ENCODE measurements at places on chromosomes 12 and 14.

- no peaks in the 10 kb centered on the region for H3K27me3 ChIP-seq
- no peak for DNase-seq
- H3K27ac ChIP-seq, result peak overlapping the region; percentile 27
- peaks cover 17% of the 10 kb centered on the region for H3K4me1 ChIP-seq
- H3K4me3 ChIP-seq, result no peak overlapping the region
Measured at GRCh38 chr12:76946446-76946845, 67.6 kb upstream of the CSRP2 start.

GRCh38 chr14:101767618-101768362 is 6.3 kb downstream of the PPP2R5C start:
- H3K4me1 ChIP-seq, result peaks cover 5% of the 10 kb centered on the region
- peaks cover 24% of the 10 kb centered on the region for H3K36me3 ChIP-seq
- no peaks in the 10 kb centered on the region for H3K27me3 ChIP-seq
- no peak for DNase-seq
- H3K4me3 ChIP-seq, result no peak overlapping the region
- no peak overlapping the region for H3K27ac ChIP-seq

- H3K4me1 ChIP-seq, result no peaks in the 10 kb centered on the region
- no peak for DNase-seq
- H3K36me3 ChIP-seq, result no peaks in the 10 kb centered on the region
- H3K27ac ChIP-seq, result no peak overlapping the region
- peaks cover 47% of the 10 kb centered on the region for H3K27me3 ChIP-seq
Measured at GRCh38 chr12:57214398-57214781, 2.2 kb upstream of the NXPH4 start.

DNA sequence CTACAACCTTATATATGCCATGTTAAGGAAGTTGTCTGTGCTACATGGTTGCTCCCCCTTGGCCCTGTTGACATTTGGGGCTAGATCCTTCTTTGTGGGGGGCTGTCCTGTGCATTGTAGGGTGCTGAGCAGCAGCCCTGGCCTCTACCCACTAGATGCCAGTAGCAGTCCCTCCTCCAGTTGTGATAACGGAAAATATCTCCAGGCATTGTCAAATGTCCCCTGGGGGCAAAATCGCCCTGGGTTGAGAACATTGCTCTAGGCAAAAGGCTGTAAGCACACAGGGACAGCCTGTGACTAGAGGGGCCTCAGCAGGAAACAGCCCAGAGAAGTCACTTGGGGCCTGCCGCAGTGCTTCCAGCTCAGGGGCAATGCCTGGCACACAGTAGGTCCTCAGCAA is 1100.3 kb downstream of the BCL11B start:
- H3K4me1 ChIP-seq, result no peaks in the 10 kb centered on the region
- H3K36me3 ChIP-seq, result no peaks in the 10 kb centered on the region
- no peak overlapping the region for H3K27ac ChIP-seq
- no peak overlapping the region for H3K4me3 ChIP-seq
- DNase-seq, result no peak

- H3K27ac ChIP-seq, result no peak overlapping the region
- no peak overlapping the region for H3K4me3 ChIP-seq
- H3K36me3 ChIP-seq, result no peaks in the 10 kb centered on the region
- peaks cover 23% of the 10 kb centered on the region for H3K27me3 ChIP-seq
Measured at GRCh38 chr14:104214431-104215218, 76.2 kb downstream of the KIF26A start.

DNA sequence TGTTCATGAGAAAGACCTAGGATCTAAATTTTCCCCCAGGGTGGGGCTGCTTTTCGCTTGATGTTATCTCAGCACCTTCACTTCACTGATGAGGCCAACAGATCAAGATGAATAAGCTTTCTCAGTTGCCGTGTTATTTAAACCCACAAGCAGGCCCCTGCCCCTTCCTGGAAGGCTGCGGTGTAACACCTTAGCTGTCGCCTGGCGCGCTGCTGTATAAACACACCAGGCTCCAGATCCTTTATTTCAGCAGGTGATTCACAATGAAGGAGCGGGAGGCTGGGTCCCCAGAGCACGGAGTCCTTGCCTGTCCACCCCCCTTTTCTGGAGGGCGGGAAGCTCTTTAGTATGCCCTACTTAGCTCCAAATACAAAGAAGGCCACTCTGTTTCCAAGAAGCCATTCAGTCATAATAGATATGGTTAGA is 515.4 kb downstream of the FUT8 start:
- peaks cover 26% of the 10 kb centered on the region for H3K27me3 ChIP-seq
- DNase-seq, result no peak
- H3K4me3 ChIP-seq, result no peak overlapping the region
- H3K4me1 ChIP-seq, result no peaks in the 10 kb centered on the region

- H3K4me1 ChIP-seq, result no peaks in the 10 kb centered on the region
- H3K4me3 ChIP-seq, result no peak overlapping the region
- H3K36me3 ChIP-seq, result no peaks in the 10 kb centered on the region
- no peak for DNase-seq
- H3K27ac ChIP-seq, result no peak overlapping the region
Measured at GRCh38 chr12:101957252-101957959, 80.0 kb downstream of the DRAM1 start.

- H3K27me3 ChIP-seq, result no peaks in the 10 kb centered on the region
- H3K4me3 ChIP-seq, result no peak overlapping the region
- no peak for DNase-seq
- no peaks in the 10 kb centered on the region for H3K4me1 ChIP-seq
- no peaks in the 10 kb centered on the region for H3K36me3 ChIP-seq
Measured at GRCh38 chr12:115010324-115010995, 326.5 kb upstream of the TBX3 start.

DNA sequence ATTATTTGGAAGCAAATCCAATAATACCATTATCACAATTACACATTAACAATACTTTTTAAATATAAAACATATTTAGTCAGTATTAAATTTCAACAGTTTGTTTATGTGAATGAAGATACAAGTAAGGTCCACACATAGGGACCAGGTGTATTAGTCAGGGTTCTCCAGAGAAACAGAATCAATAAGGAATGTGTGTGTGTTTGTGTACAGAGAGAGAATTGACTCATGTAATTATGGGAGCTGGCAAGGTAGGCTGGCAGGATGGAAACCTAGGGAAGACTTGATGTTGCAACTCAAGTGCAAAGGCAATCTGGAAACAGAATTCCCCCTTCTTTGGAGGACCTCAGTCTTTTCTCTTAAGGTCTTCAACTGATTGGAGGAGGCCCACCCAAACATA is 123.2 kb upstream of the OTX2 start:
- no peaks in the 10 kb centered on the region for H3K36me3 ChIP-seq
- H3K27ac ChIP-seq, result no peak overlapping the region
- peaks cover 4% of the 10 kb centered on the region for H3K27me3 ChIP-seq
- H3K4me3 ChIP-seq, result no peak overlapping the region
- no peak for DNase-seq

DNA sequence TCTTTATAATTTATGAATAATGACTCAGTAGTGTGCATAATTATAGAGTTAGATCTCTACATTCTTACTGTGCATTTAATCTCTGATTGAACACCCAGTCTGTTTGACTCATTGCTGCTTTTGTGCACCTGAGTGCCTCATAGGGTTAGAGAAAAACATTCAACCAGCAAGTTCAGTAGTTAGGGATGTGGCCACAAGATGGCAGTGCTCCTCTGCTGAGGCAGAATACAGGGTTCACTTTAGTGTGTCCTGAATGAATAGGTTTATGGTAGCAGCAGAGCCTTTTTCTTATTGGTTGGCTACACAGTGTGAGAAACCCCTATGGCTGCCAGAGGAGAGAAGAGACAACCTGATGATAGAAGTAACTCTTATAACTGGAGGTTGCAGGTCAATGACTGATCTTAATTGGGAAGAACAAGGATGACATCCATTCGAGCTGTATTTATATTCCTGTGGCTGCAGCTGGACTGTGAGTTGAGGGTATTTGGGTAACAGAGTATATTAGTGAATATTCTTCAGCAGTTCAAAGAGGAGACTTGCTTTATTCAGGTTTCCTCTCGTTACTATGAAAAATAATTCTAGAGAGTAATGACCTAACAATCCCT is 194.9 kb upstream of the OR4E1 start:
- no peak overlapping the region for H3K4me3 ChIP-seq
- peaks cover 10% of the 10 kb centered on the region for H3K27me3 ChIP-seq
- H3K27ac ChIP-seq, result no peak overlapping the region
- no peaks in the 10 kb centered on the region for H3K36me3 ChIP-seq
- peaks cover 18% of the 10 kb centered on the region for H3K4me1 ChIP-seq

GRCh38 chr12:91877022-91877421 is 268.6 kb downstream of the BTG1 start:
- no peak for DNase-seq
- H3K4me3 ChIP-seq, result no peak overlapping the region
- H3K27ac ChIP-seq, result no peak overlapping the region
- no peaks in the 10 kb centered on the region for H3K27me3 ChIP-seq
- no peaks in the 10 kb centered on the region for H3K4me1 ChIP-seq

- H3K27me3 ChIP-seq, result no peaks in the 10 kb centered on the region
- DNase-seq, result no peak
- peaks cover 78% of the 10 kb centered on the region for H3K36me3 ChIP-seq
- H3K4me3 ChIP-seq, result no peak overlapping the region
- no peaks in the 10 kb centered on the region for H3K4me1 ChIP-seq
Measured at GRCh38 chr12:128810182-128811127, 13.3 kb downstream of the SLC15A4 start.

DNA sequence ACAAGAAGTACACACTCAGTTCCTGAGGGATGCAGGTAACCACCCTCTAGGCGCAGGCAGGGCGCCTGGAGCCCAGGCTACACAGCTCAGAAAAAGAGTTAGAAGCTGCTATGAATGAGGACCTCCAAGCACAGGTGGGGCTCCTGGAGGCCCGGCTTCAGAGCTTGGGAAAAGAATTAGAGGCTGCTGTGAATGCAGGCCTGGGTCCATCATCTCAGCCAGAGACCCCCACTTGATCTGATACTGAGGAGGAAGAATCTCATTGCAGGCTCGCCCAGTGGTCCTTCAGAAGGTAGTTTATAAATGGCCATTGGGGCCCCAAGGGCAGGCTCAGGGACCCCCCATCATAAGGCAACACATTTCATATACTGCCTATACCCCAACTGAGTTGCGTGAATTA is 556.4 kb downstream of the SLC6A15 start:
- DNase-seq, result no peak
- H3K27me3 ChIP-seq, result no peaks in the 10 kb centered on the region
- no peaks in the 10 kb centered on the region for H3K36me3 ChIP-seq
- H3K4me1 ChIP-seq, result no peaks in the 10 kb centered on the region
- H3K27ac ChIP-seq, result no peak overlapping the region

GRCh38 chr14:78633752-78634151 is 463.6 kb downstream of the NRXN3 start:
- no peak overlapping the region for H3K27ac ChIP-seq
- H3K27me3 ChIP-seq, result peaks cover 3% of the 10 kb centered on the region
- no peak overlapping the region for H3K4me3 ChIP-seq

DNA sequence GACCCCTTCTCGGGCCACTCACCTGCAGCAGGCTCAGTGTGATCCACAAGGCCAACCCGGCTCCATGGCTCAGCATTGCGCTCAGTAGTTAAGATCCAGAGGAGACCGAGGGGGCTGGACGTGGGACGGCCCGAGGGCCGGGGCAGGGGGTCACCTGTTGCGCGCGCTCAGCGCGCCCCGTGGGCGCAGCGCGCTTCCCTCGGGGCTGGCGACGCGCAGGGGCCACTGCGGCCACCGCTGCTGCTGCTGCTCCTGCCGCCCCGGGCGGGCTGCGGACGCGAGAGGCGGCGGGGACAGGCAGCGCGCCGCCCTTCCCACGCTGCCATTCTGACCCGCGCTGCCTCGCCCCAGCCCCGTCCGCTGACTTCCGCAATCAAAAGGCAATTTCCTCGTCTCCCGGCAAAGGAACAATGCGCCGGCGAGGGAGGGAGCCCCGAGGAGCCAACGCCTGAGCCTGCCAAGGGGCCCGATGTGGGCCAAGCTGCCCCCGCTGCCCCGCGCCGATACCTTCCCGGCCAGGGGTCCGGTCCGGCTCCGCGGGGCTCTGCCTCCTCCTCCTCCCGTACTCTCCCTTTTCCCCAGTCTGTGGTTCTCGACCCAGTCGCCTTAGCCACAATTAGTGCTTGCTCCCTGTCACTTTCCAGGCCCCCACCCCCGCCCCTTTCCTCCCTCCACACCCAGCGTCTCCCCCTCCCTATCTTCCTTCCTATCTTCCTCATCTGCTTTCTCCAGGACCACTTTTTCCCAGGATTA is 27.3 kb downstream of the PTPRB start:
- peak overlapping the region; percentile 35 for H3K4me3 ChIP-seq
- H3K27ac ChIP-seq, result no peak overlapping the region
- H3K27me3 ChIP-seq, result no peaks in the 10 kb centered on the region
- peaks cover 20% of the 10 kb centered on the region for H3K4me1 ChIP-seq

- DNase-seq, result no peak
- no peaks in the 10 kb centered on the region for H3K4me1 ChIP-seq
- H3K4me3 ChIP-seq, result no peak overlapping the region
- no peaks in the 10 kb centered on the region for H3K36me3 ChIP-seq
- no peaks in the 10 kb centered on the region for H3K27me3 ChIP-seq
Measured at GRCh38 chr14:88299865-88300530, 23.1 kb downstream of the KCNK10 start.

GRCh38 chr14:78297858-78298257 is 127.7 kb downstream of the NRXN3 start:
- DNase-seq, result no peak
- H3K27me3 ChIP-seq, result peaks cover 29% of the 10 kb centered on the region
- H3K36me3 ChIP-seq, result no peaks in the 10 kb centered on the region

DNA sequence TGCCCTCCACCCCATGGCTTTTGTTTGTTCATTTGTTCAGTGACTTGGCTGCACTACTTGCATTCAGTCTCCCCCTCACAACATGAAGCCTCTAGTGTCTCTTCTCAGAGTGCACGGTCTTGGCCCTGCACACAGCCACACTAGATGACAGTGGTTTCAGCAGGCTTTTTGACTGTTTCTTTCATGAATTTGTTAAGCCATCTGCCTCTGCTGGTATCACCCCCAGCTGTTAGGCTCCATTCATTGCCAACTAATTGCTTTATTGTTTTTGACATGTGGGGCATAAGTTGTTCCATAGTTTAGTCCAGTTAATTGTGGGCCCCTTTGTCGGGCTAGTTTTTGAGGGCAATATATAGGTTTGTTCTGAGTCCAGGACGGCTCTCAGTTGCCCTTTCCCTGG is 18.8 kb downstream of the OS9 start:
- no peak overlapping the region for H3K4me3 ChIP-seq
- peaks cover 30% of the 10 kb centered on the region for H3K36me3 ChIP-seq
- no peaks in the 10 kb centered on the region for H3K27me3 ChIP-seq

- H3K4me3 ChIP-seq, result no peak overlapping the region
- H3K27ac ChIP-seq, result no peak overlapping the region
- H3K4me1 ChIP-seq, result no peaks in the 10 kb centered on the region
- no peak for DNase-seq
Measured at GRCh38 chr12:42809226-42809625, 219.7 kb upstream of the PRICKLE1 start.

- DNase-seq, result no peak
- H3K36me3 ChIP-seq, result no peaks in the 10 kb centered on the region
- H3K27me3 ChIP-seq, result no peaks in the 10 kb centered on the region
Measured at GRCh38 chr12:12070674-12071656, at the start of gene BCL2L14. BCL2L14 (plus strand) TSS chr12:12070939; CDS start chr12:12079306, 8,367 bp downstream.
